ENCODE measurements at places on chromosomes 13 and 19. TPM values are rescaled to one million over a fixed set of nuclear protein-coding genes. Genes with fewer than 3 reads are reported as not detected.

The ZNF791 gene
- total RNA-seq, result 27.3 TPM

The ZNF211 gene
- 5.5 TPM for total RNA-seq

The S1PR5 gene
- 0.46 TPM for total RNA-seq

The ZFP28 gene
- total RNA-seq, result 2.9 TPM

The AMER2 gene
- not detected for total RNA-seq

The ACP5 gene
- total RNA-seq, result 2.5 TPM

The SPINT2 gene
- total RNA-seq, result 19.0 TPM

The PEPD gene
- total RNA-seq, result 42.2 TPM

The SMIM24 gene
- 0.31 TPM for total RNA-seq

The ZNF90 gene
- 17.0 TPM for total RNA-seq

The ADGRE2 gene
- 0.69 TPM for total RNA-seq

The KLK14 gene
- total RNA-seq, result 0.57 TPM

The KIR2DL3 gene
- total RNA-seq, result 0.74 TPM

The LAIR1 gene
- 7.4 TPM for total RNA-seq

The PIN1 gene
- total RNA-seq, result 95.5 TPM

The DENND1C gene
- 59.8 TPM for total RNA-seq

The ZIC5 gene
- not detected for total RNA-seq

The RNF113B gene
- total RNA-seq, result not detected

The AMH gene
- total RNA-seq, result 5.9 TPM

The ZNF543 gene
- 7.2 TPM for total RNA-seq
